Epithelial cell of esophagus (primary cell): ENCODE measurements at places on chromosomes 2 and 18.

- DNase-seq = no peak
These were observed 488.9 kb downstream of the DLGAP1 start for GRCh38 chr18:3966246-3966641.

GRCh38 chr18:58566556-58567292 lies 62.2 kb downstream of the ALPK2 start:
- peak; percentile 84 for DNase-seq

GRCh38 chr2:75162897-75163296 lies 36.4 kb downstream of the TACR1 start:
- DNase-seq = no peak

GRCh38 chr2:149884871-149885270 lies 297.3 kb upstream of the MMADHC start:
- no peak for DNase-seq

DNA sequence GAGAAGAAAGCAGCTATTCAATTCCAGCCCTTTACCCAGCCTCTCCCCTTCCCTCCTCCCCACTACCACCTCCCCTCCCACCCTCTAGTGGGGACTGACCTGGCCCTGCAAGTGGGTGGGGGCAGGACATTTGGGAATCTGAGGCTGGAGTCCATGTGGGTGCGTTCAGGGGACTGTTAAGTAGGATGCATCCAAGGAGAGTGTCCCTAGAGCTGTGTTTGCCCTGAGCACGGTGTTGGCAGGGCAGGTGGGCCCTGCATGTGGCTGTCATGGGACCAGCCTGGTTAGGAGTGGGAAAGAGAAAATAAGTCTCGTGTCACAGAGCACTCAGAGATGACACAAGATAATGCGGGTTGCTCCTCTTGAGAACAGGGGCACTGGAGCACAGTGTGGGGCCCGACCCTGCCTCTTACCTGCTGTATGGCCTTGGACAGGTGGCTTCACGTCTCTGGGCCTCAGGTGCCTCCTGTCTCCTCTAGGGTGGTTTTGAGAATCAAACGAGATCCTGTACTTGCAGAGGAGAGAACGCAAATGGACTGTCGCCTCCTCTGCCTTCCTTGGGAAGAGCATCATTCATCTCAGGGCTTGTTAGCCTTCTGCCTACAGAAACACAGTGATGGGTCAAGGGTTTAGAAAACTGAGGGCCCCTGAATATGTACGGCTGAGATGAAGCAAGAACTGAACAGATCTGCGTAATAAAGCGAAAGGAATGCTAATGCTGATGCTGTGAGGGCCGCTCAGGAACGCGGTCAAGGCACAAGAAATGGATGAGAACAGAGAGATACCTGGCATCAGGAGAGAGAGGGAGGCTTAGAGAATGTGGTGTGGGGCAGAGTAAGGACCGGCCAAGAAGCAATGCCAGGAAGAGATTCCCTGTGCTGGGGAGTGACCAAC lies 187.7 kb upstream of the HAAO start:
- no peak for DNase-seq

- DNase-seq = no peak
These were observed 3.4 kb downstream of the NGEF start for GRCh38 chr2:233009661-233010060.

DNA sequence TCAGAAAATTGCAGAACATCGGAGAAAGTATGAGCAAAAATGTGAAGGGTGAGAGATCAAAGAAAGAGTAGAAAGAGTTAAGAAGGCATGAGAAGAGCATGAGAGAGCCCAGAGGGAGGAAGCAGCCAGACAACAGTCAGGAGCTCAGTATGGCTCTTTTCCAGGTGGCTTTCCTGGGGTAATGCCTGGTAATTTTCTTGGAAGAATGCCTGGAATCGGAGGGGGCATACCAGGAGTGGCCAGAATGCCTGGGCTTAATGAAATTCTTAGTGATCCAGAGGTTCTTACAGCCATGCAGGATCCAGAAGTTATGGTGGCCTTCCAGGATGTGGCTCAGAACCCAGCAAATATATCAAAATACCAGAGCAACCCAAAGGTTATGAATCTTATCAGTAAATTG lies 271.8 kb upstream of the TFPI start:
- no peak for DNase-seq

GRCh38 chr2:181988154-181988924 lies 2.7 kb downstream of the PPP1R1C start:
- DNase-seq = no peak

DNA sequence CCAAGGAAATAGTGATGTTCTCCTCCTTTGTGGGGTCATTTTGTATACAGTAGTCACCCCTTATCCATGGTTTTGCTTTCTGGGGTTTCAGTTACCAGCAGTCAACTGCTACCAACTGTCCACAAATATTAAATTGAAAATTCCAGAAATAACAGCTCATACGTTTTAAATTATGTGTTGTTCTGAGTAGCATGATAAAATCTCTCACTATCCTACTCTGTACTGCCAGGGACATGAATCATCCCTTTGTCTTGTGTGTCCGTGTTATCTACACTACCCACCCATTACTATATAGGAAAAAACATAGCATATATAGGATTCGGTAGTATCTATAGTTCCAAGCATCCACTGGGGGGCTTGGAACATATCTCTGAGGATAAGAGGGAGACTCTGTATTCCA lies 120.9 kb upstream of the DCC start:
- DNase-seq = no peak

DNA sequence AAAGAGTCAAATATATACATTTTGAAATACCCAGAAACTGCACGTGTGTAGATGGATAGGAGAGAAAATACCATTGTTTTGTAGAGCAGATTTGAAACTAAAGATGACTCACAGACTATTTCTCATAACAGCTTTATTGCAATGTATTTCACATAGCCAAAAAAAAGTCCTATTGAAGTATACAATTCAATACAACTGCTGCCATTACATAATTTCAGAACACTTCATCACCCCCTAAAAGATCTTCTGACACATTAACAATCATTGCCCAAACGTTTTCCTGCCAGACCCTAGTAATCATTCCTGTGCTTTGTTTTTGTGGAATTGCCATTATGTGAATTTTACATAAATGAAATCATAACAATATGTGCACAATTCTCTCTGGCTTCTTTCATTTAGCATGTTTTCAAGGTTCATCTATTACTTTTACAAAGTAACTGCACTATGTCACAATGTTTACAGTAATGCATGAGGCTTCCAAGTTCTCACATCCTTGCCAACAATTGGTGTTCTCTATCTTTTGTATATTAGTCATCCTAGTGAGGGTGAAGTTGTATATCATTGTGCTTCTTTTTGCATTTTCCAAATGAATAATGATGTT lies 378.6 kb upstream of the CWC22 start:
- DNase-seq = peak; percentile 70

- peak; percentile 30 for DNase-seq
These were observed 131.3 kb downstream of the COL6A3 start for GRCh38 chr2:237282568-237283128.

- peak; percentile 93 for DNase-seq
These were observed 24.4 kb downstream of the RDH14 start for GRCh38 chr2:18536100-18536499.

DNA sequence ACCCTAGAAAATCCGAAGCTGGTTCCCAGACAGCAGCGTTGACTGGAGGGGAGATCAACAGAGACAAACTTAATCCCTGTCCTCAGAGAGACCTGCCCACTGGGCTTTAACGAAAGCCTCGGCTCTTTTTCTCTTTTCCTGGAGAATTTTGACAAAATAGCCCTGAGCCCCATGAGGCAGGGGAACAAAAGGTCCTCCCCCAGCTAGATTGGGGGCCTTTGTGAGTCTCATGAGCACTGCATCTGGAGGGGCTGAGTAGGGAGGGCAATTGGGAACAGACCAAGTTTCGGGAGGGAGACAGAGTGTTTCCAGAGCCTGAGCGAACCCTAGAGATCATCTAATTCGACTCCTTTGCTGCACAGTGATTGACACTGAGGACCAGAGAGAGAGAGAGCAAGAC lies 123.9 kb upstream of the HAAO start:
- DNase-seq = no peak

DNA sequence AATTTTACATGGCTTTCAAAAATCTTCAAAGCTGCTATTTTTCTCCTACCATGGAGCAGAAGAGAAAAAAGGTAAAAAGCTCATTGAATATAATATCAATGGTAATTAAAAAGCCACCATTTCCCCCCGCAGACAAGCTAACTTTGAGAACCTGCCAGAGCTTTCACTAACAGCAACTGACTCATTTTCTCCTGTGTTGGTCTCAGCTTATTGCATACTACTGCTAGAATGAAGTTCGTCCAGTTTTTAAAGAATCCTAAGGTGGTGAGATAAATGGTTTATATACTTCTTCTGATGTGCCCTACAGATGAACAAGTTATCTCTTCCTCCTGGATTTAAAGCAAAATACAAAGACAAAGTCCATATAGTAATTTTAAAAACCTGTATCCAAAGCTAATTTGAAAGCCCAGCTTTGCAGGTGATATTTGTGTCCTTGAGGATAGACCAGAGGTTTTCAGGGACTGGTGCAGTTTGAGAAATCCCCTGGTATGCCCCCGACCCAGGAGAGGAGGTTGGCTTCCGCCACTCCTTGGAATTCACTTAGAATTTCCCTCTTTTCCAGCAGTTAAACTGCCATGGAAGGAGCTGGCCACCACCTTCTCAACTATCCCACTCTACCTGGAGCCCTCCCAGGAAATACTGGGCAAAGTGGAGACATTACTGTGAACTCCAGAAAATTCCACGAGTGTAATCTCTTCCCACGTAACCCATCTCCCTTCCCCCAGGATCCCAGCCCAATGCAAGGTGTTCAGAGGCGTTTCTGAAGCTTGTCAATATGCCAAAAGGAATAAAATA lies 17.5 kb downstream of the YPEL5 start:
- peak; percentile 71 for DNase-seq
